Astrocyte of the cerebellum (primary cell): ENCODE measurements at places on chromosomes 13 and 19.
A peak's percentile ranks its signal among the peaks of the same experiment; 100 is the strongest.

GRCh38 chr13:52003541-52003940 lies 7.7 kb downstream of the ATP7B start:
- DNase-seq = no peak

DNA sequence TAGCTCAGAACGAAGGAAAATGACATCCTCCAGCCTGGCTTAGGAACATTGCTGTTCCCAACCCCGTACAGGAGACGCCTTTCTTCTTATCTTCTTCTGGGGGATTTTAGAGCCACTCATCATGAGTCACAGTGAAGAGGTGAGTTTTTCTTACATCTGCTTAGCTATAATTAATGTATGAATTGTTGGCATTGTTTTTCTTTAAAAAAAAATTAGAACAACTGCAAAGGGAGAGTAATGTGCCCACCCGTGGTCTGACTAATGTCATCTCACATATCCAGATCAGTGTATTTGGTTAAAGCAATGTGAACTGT lies 310.6 kb upstream of the TSHZ3 start:
- DNase-seq = no peak

GRCh38 chr19:12938779-12939601 lies 581 bp downstream of the CALR start:
- no peak for DNase-seq

DNA sequence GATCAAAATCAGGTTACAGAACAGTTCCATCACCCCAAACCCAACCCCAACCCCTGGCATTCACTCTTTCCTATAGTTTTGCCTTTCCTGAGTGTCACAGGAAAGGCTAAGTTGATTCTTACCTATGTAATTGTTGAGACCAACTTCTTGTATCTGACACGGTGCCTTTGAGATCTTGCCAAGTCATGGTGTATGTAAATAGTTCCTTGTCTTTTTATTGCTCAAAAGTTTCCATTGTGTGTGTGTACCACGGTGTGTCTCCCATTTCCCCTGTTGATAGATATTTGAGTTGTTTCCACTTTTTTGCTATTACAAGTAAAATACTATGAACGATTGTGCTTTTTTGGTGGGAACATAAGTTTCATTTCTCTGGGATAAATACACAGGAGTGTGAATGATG lies 3.3 kb upstream of the IGFL2 start:
- no peak for DNase-seq

DNA sequence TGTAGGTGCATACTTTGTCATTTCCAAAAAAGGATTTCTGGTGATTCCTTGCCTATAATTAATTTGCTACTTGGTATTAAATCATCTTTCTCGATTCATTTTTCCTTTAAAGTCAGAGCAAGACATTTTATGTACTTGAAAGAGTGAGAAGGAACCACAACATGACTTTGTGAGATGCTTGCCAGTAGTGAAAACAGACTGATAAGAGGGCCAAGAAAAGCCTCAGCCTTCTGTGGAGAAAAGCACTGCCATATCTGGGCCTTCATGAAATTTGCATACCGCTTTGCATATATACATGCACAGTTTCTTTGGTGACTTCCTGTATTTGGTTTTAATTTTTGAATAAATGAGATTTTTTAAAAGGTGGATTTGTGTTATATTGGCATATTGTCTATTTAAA lies 128.4 kb downstream of the CDK8 start:
- no peak for DNase-seq

DNA sequence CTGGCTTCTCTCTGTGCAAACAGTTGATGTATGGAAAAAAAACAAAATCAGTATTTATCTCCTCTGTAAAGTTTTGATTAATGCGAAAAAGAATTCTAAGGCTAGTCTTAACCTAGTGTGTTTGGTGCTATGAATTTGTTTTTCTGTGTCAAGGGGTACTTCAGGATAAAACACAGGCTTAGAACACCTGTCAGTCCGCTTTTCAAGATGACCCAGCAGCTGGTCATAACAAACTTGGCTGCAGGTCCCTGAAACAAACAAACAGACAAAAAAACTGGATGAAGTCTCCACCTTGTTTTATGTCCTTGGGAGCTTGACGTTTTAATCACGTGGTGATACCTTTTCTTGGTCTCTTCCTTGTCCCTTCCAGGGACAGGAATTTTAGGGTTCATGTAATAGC lies 689.3 kb downstream of the UQCRFS1 start:
- DNase-seq = no peak

DNA sequence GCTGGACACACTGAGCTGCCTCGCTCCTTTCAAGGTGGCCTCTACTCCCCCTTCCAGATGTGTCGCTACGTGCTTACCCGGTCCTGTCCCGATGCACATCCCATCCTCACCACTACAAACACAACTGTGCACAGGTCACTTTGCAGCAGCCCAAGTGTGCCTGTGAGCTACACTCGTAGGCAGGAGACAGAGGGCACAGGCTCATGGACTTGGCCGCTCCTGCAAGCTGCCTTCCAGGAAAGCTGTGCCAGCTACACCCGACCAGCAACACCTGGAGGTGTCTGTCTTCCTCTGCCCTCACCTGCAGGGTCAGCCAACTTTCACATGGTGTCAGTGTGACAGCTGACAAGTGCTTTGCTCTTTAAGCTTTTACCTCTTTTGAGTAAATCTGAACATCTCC lies 15.4 kb downstream of the CARS2 start:
- no peak for DNase-seq

- DNase-seq = no peak
These were observed 13.0 kb downstream of the ERICH4 start for GRCh38 chr19:41455936-41456335.

- DNase-seq = peak; percentile 39
These were observed 46.2 kb downstream of the ACTN4 start for GRCh38 chr19:38693380-38694223.

DNA sequence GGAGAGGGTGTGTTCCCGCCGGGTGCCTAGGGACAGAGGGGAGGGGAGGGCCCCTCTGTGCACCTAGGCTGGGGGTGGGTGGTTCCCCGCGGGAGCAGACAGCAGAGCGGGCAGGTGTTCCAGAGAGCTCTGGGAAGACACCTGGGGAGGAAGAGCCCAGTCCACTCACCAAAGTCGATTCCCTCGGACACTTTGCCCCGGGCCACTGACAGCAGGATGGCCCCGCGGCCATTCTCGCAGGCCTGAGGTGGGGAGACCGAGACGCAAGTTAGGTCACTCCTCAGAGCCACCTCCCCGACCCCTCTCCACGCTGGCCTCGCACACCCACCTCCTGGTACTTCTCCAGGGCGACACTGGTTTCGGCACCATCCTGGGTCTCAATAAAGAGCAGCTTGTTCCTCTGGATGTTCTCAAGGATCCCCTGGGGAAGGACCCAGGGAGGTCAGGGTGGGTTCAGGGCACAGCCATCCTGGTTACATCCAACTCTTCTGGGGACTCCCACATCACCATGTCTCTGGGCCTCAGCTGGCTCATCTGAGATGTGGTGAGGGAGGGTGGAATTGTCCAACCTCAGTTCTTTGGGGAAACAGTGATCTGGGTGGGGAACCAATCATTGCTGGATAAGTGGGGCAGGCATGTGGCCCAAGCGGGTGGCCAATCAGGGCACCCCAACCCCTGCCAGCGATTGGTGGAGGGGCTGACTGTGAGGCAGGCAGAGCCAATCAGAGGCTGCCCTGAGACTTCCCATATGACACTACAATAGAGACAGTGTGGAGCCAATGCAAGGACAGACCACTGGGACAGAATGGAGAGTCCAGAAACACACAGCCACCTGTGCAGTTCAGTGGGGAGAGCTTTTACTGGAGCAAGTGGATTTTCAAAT lies 12.6 kb downstream of the KLC3 start:
- no peak for DNase-seq

DNA sequence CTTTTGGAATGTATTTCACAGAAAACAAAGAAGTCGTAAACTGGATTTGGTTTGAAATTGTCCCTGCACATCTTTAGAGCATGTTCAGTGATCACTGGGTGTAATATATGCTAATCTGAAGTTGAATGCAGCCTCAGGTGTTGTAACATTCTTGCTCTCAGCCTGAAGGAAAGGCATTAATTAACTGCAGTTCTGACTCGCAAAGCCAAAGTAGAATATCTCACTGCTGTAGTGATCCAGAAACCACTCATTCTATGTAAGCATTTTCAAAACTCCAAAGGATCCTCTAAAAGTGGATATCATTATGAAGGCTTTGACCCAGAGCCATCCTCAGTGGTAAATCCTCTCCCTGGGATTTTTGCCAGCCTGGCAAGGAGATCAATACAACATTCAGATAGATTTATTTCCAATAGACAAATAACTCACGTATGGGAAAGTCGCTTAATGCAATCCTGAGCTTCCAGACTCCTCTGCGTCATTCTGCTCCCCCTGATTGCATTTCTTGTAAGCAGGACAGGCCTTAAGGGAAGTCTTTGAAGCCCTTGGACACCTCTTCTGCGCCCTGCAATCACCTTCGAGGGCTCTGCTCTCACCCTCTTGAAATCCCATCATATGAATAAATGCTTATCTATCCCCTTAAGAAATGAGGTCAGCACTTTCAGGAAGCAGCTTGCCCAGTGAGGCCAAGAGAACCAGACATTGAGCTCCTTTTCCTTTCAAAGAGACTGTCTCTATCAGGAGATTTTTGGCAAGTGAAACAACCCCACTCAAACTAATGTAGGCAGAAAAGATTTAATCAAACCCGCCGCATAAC lies 301.7 kb upstream of the NBEA start:
- DNase-seq = no peak

GRCh38 chr13:26957182-26957581 lies 196.6 kb upstream of the GPR12 start:
- no peak for DNase-seq

DNA sequence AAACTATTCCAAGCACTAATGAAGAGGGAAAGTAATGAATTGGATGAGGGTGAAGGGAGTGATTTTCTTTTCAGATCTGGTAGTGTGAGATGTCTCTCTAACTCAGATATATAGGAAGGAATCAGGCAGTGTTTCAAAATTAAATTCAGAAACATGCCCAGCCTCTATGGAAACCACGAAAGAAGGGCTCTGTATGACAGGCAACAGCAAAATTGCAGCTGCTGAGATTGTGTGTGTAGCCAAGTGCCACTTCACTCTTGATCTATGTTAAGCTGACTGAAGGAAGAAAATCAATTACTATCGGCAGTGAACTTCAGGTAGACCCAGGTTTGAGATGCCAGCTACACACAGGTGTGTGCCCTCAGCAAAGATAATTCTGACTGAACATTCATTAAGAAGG lies 387.4 kb downstream of the PCDH9 start:
- DNase-seq = no peak

DNA sequence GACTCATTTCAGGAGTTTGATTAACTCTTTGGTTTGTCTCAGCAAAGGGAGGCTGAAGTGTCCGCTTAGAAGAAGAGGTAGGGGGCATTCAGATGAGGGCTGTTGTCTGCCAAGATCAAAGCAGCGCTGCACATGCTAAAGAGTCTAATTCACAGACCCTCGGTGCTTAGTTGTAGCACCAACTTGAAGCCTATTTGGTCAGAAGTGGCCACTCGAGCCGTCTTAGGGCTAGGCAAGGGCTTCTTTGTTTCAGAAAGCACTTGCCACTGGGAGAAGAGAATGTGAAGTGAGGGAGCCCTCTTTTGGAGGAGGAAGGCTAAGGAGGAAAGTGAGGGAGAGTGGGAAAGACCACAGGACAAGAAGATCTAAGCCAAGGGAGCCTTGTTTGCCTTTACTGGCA lies 313.4 kb upstream of the TMTC4 start:
- DNase-seq = no peak

- DNase-seq = no peak
These were observed 14.6 kb downstream of the ATP7B start for GRCh38 chr13:51996641-51997040.

DNA sequence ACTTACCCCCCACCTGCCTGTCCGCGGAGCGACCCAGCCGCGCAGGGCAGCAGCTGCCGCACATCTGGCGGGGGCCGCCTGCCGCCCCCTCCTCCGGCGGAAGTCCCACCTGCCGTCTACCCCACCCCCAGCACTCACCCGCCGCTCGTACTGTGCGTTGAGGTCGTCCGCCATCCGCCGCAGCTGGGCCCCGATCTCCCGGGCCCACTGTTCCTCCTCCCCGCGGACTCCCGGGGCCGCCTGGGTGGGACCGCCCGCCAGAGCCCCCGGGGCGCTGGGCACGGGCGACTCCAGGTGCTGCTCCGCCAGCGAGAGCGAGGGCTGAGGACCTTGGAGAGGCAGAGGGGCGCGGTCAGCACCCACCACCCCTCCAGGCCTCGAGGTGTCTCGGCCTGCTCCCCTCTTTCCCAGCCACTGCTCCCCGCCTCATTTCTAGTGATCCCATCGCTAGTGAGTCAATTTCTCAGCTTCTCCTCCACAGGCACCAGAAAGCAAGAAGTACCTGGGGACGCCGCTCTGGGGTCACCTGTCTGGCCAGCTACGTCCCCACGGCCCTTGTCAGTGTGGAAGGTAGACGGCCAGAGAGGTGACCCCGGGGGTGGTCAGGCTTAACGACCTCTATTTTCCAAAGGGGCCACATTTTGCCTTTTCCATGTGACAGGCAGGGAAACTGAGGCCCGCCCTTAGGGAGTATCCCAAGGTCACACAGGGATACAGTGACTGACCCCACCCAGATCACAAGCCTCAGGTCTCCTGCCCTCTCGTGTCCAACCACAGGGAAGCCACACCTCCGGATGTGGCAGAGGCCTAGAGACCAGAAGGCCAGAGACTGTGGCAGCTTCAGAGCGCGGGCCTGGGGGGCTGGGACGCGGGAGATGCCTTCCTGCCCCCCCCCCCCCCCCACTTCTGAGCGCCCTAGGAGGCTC lies 4.3 kb downstream of the BBC3 start:
- DNase-seq = no peak

DNA sequence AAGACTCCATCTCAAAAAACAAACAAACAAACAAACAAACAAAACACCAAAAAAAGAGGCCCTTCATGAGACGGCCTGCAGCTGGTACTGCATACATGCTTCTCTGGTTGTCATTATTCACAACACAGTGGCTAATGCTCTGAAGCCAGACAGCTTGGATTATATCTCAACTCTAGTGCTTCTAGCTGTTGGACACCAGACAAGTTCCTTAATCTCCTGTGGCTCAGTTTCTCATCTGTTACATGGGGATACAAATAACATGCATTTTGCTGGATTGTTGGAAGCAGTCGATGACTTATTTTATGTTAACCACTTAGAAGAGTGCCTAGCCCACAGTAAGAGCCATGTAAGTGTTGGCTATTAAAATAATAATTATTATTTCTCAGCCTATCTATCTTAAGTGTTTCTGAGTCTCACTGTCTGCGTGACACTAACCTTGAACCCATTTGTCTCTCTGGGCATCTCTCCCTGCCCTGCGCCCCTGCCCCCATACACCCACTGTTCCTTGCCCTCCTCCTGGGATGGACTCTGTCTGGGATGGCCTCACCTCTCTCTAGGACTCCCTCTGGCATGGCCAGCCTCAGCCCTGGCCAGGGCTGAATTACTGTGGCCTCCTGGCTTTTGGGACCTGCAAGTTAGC lies 3.1 kb upstream of the JUNB start:
- DNase-seq = no peak

DNA sequence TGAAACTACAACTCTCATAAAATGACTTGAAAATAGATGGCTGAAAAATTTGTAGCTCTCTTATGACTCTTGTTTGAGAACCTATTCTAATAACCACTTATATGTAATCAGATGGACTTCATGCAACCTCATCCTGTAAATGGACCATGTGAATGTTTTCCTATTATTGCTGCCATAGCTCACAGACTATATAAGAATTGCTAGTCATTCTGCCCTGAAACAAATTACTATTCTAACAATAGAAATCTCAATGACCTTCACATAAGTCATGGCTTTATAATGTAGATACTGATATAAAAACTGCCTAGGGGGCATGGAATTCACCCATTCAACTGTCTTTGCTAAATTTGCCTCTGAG lies 1111.0 kb upstream of the ATXN8OS start:
- DNase-seq = no peak

- DNase-seq = no peak
These were observed 6.4 kb downstream of the TLE5 start for GRCh38 chr19:3055741-3056416.
